ENCODE measurements at places on chromosomes 1 and 21. TPM values are rescaled to one million over a fixed set of nuclear protein-coding genes. Genes with fewer than 3 reads are reported as not detected.

The TRAPPC10 gene
- 31.4 TPM for total RNA-seq

The SPRR2D gene
- not detected for total RNA-seq

The CELA3A gene
- not detected for total RNA-seq

GRCh38 chr1:54016343-54017282 is 1.4 kb downstream of the LDLRAD1 start:
- peak; percentile 92 for DNase-seq

The C1orf105 gene
- not detected for total RNA-seq

The EPHA10 gene
- total RNA-seq = 3.5 TPM

GRCh38 chr1:3680488-3681230 is 28.3 kb downstream of the TP73 start:
- no peak for DNase-seq

DNA sequence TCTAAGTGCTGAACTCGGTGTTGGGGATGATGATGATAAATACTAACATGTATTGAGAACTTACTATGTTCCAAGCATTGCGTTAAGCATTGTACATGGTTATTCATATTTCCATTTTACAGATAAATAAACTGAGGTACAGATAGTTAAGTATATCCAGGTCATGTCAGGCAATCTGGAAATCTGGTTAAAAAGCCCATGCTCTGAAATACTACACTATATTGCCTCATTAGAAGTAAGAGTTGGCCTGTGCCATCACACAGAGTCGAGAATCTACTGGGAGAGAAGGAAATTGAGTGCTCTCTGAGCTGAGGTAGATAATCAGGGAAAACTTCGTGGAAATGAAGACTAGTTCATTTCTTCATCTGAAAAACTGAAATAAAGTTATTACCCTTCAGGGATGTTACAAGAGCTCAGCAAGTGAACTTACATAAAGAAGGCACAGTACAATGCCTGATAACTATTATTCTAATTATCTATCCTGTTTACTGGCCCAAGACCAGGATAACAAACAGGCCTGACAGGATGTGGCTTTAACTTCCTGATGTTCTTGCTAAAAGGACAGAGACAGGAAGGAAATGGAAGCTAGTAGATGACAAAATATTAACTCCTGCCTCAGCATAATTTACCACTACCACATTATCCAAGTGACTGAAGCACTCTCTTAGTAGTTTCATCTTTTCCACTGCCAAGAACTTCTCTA is 85.6 kb downstream of the EPS15 start:
- DNase-seq = peak; percentile 51

GRCh38 chr1:226107471-226108460 is 45.2 kb downstream of the H3-3A start:
- DNase-seq = peak; percentile 80
